Activated CD8-positive, alpha-beta memory T cell treated with anti-CD3 and anti-CD28 coated beads, Interleukin-2, amount 50 U/mL, for 48 hours (primary cell): ENCODE measurements at places on chromosomes 13 and 19.

DNA sequence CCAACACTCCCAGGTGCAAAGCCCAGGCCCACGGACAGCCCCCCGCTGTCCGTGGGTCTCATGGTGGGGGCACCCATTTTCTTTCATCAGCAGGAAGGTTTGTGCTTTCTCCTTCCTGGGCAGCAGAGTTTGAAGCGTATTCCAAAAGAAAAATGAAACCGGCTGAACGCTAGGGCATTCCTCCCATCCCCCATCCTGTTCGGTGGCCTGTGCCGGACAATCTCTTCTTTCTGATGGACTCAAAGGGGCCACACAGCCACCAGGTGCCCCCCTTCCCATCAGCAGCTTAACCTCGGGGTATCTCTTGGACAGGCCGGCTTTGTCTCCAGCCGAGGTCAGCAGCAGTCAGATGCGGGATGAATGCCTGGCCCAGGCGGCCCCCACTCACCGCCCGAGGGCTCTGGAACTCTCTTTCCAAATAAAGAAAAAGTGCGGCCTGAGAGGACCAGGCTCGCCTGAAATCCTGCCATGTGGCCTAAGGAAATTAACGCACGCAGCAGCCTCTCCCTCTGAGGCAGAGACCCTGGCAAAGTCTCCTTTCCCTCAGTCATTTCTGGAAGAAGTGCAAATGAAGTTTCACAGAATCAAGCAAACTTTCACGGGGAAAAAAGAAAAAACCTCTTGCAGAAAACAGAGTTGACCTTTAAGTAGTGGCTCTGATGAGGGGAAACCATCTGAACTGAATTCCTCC lies 67.8 kb downstream of the RASA3 start:
- no peak for DNase-seq

DNA sequence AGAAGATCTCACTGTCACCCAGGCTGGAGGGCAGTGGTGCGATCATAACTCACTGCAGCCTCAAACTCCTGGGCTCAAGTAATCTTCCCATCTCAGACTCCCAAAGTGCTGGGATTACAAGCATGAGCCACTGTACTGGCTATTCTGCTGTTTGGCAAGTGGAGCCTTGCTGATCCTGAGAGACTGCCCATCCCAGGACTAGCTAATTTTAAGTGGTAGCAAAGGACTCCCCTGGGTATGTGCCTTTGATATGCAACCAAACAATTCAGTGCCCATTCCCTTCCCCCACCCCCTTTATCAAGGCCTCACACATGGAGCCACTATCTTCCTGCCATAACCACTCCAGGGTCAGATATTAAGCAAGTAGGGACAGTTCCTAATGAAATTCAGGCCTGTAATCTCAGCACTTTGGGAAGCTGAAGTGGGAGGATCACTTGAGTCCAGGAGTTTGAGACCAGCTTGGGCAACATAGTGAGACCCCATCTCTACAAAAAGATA lies 17.0 kb upstream of the ZNF460 start:
- no peak for DNase-seq

GRCh38 chr13:49791315-49791710 lies 1.2 kb downstream of the KPNA3 start:
- no peak for DNase-seq

- DNase-seq, result no peak
These were observed 7.8 kb upstream of the CEBPG start for GRCh38 chr19:33365691-33366090.

- no peak for DNase-seq
These were observed 16.6 kb downstream of the CKM start for GRCh38 chr19:45306040-45306439.

- DNase-seq, result no peak
These were observed 56.1 kb upstream of the ZNF835 start for GRCh38 chr19:56727677-56728076.

GRCh38 chr13:44293374-44293773 lies 80.2 kb upstream of the SERP2 start:
- DNase-seq, result no peak

GRCh38 chr19:887072-887471 lies 5.9 kb downstream of the MED16 start:
- no peak for DNase-seq

DNA sequence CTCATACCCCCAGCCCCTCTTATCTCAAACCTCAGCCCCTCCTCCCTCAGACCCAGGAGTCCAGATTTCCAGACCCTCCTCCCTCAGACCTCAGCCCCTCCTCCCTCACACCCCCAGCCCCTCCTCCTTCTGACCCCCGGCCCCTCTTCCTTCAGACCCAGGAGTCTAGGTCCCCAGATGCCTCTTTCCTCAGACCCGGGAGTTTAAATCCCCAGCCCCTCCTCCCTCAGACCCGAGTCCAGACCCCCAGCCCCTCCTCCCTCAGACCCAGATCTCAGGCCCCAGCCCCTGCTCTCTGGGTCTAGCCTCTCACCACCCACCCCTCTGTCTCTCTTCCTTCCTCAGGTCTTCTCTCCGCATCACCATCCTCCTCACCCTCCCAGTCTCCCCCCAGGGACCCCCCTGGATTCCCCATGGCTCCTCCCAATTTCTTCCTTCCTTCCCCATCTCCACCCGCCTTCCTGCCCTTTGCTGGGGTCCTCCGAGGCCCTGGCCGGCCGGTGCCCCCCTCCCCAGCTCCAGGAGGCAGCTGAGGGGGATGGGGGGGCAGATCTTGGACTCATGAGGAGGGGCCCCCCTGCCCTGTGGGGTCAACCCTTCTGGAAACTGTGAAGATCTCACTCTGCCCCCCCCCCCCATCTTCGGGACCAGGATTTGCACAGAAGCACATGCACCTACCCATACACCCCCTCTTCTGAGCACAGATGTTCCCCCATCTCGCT lies 10.7 kb downstream of the BCL3 start:
- no peak for DNase-seq

GRCh38 chr13:43132911-43133310 lies 109.5 kb downstream of the DNAJC15 start:
- DNase-seq, result no peak

- DNase-seq, result no peak
These were observed 427.1 kb downstream of the GPC5 start for GRCh38 chr13:91825516-91825915.

- DNase-seq, result no peak
These were observed 19.4 kb upstream of the EIF3G start for GRCh38 chr19:10138879-10139795.

- no peak for DNase-seq
These were observed 29.8 kb upstream of the TM9SF2 start for GRCh38 chr13:99471221-99472121.

GRCh38 chr19:42428676-42429075 lies 1.5 kb upstream of the LIPE start:
- no peak for DNase-seq

- DNase-seq, result no peak
These were observed 81.9 kb downstream of the RAB20 start for GRCh38 chr13:110479648-110480047.

GRCh38 chr19:34645551-34645950 lies 31.4 kb downstream of the SCGB2B2 start:
- DNase-seq, result no peak

GRCh38 chr13:99422586-99423220 lies 78.6 kb upstream of the TM9SF2 start:
- peak; percentile 48 for DNase-seq

- no peak for DNase-seq
These were observed 81.4 kb downstream of the LMO7 start for GRCh38 chr13:75717525-75717924.

- DNase-seq, result no peak
These were observed 27.2 kb downstream of the MPND start for GRCh38 chr19:4370418-4371041.
